Heart left ventricle (tissue), 16 donors: ENCODE measurements at places on chromosomes 6 and 20. TPM values are rescaled to one million over a fixed set of nuclear protein-coding genes. Genes with fewer than 3 reads are reported as not detected.

SCRT2 gene
- total RNA-seq = not detected

LY6G5B gene
- 5.9 TPM for total RNA-seq

MLIP gene
- 332 TPM for total RNA-seq

HMGCLL1 gene
- total RNA-seq = 1.2 TPM

HAO1 gene
- not detected for total RNA-seq

DNA sequence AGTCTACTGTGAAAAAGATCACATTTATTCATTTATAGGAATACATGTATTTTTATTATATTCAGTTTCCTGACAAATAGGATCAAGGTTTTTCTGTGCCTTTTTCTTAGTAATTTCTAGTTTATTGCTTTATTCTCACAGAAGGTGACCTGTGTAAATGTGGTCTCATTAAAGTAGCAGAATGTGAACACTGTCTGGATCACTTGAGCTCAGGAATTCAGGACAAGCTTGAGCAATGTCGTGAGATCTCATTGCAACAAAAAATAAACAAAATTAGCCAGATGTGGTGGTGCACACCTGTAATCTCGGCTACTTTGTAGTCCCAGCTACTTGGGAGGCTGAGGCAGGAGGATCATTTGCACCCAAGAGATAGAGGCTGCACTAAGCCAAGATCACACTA, 516.7 kb downstream of the CDKAL1 start:
- H3K27me3 ChIP-seq = no peaks in the 10 kb centered on the region
- no peak overlapping the region for H3K4me3 ChIP-seq
- no peak overlapping the region for H3K27ac ChIP-seq
- no peaks in the 10 kb centered on the region for H3K36me3 ChIP-seq
- no peaks in the 10 kb centered on the region for H3K4me1 ChIP-seq
- DNase-seq = no peak

GRCh38 chr6:167751579-167752115, 75.1 kb upstream of the AFDN start:
- H3K36me3 ChIP-seq = no peaks in the 10 kb centered on the region
- H3K27ac ChIP-seq = peak overlapping the region; percentile 17
- H3K4me3 ChIP-seq = no peak overlapping the region
- H3K27me3 ChIP-seq = no peaks in the 10 kb centered on the region
- peaks cover 7% of the 10 kb centered on the region for H3K4me1 ChIP-seq

GRCh38 chr20:50654904-50655303, 36.4 kb downstream of the RIPOR3 start:
- no peak for DNase-seq

- H3K27me3 ChIP-seq = no peaks in the 10 kb centered on the region
- peaks cover 4% of the 10 kb centered on the region for H3K4me1 ChIP-seq
- H3K4me3 ChIP-seq = no peak overlapping the region
- H3K27ac ChIP-seq = no peak overlapping the region
- no peak for DNase-seq
- no peaks in the 10 kb centered on the region for H3K36me3 ChIP-seq
These were observed 74.6 kb downstream of the MLIP start for GRCh38 chr6:54185885-54186284.
